Stimulated activated CD4-positive, alpha-beta T cell treated with anti-CD3 and anti-CD28 coated beads, TNF-alpha, amount 100 ng/mL, for 4 hours (primary cell): ENCODE measurements at places on chromosomes 12 and 14.

- DNase-seq = no peak
Observed at GRCh38 chr14:104694991-104695659, 5.7 kb downstream of the INF2 start.

- DNase-seq = no peak
Observed at GRCh38 chr12:132475304-132476037, 14.5 kb upstream of the FBRSL1 start.

- no peak for DNase-seq
Observed at GRCh38 chr14:98364961-98365360, 907.0 kb downstream of the BCL11B start.

DNA sequence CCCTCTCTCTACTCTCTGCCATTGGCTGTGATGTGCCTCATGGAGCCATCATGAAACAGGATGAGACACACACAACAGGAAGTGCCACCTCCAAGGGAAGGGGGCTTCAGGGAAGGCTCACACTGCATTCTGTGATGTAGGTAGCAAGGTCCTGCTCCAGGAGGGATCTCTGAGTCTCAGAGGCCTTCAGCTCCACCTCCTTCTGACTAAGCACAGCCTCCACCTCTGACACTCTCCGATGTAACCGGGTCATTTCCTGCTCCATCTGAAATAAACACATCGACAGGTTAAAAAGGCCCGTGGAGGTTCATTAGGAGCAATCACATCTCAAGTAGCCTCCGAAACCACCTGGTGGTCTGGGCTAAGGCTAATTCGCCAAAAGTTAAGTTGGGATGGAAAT lies 93.3 kb downstream of the CIT start:
- no peak for DNase-seq

GRCh38 chr12:52506858-52507715 lies 13.1 kb downstream of the KRT5 start:
- no peak for DNase-seq

- no peak for DNase-seq
Observed at GRCh38 chr14:46306267-46306666, 345.3 kb downstream of the RPL10L start.

DNA sequence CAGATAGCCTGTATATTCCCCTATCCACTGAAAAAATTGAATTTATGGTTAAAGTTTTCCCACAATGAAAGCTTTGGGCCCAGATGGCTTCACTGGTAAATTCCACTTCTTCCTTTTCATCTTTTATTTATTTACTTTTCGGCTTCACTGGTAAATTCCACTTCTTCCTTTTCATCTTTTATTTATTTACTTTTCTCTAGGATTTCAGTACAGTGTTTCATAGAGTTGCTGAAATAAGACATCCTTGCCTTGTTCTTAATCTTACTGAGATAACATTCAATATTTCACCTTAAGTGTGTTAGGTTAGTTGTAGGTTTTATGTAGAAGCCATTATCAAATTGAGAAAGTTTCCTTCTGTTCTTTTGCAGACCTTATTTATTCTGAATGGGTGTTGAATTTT lies 18.9 kb upstream of the KLRG1 start:
- no peak for DNase-seq

DNA sequence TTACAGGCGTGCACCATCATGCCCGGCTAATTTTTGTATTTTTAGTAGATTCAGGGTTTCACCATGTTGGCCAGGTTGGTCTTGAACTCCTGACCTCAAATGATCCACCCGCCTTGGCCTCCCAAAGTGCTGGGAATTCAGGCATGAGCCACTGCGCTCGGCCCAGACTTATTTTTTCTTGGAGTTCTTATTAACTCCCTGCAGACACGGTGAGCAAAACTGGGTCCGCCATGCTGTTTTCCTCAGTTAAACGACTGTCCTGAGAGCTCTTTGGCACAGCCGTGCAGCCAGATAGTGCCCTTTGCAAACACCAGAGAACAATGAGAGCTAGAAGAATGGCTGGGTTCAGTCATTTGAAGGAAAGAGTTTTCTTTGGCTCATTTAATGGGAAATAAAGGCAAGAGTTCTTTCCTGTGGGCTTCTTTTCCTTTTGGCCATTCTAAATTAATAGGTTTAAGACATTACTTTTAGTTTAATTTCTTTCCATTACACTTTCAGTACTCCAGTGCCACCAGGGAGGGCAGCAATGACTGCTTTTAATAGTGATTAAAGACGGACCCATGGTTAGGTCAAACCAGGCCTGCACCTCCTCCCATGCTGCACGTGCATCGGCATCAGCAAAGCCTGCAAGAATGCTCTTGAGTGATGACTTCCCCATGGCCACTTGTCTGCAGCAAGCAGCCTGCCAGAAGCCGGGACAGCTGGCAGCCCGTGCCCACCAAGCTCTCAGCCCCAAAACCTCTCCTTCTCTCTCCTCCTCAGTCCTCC lies 60.7 kb downstream of the VCPKMT start:
- no peak for DNase-seq

DNA sequence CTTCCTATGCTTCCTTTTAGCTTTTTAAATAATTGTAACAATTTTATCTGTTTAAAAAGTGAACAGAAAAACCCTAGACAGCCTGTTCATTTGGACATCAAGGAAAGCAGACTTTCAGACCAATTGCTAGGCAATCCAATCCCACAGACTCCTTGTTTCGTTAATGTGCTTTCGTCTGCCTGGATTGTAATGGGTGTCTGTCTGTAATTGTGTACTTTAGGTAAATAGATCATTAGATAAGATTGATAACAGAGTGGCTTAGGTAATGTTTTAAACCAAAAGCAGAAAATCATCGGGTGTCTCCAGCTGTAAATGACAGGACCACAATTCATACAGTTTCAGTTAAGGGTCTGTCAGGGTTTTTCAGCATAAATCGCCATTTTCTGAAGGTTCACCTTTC lies 19.6 kb downstream of the CCDC60 start:
- DNase-seq = no peak

DNA sequence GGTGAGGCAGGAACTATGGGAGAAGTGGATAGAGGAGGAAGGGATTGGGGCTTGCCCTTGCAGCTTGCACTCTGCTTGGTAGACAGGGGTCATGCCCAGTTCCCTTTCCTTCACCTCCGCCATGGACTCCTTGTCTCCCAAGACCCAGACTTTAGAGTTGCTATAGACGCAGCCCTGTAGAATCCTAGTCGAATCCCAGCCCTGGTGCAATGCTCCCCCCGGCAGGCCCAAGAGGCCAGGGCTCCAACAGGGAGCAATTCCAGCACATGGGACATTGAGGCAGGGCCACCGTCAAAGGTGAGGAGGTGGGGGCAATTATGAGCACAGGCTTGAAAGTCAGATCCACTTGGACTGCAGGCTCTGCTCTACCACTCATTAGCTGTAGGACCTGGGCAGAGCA lies 29.5 kb upstream of the BCDIN3D start:
- no peak for DNase-seq

DNA sequence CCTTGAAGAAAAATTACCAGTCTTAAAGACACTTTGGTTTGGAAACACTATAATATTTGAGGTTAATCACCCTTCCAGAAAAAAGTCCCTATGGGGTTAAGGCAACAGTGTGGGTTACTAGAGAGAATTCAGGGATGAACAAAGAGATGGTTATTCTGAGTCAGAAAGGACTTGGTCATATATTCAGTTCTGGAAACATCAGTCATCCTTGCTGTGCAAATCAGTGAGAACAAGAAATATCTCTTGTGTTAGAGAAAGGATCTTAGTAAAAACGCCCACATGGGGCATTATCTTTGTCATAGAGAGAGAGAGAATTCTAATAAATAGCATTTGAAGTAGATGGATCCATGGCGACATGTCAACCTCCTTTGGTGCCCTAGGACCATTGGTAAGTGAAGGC lies 59.4 kb upstream of the E2F7 start:
- no peak for DNase-seq

DNA sequence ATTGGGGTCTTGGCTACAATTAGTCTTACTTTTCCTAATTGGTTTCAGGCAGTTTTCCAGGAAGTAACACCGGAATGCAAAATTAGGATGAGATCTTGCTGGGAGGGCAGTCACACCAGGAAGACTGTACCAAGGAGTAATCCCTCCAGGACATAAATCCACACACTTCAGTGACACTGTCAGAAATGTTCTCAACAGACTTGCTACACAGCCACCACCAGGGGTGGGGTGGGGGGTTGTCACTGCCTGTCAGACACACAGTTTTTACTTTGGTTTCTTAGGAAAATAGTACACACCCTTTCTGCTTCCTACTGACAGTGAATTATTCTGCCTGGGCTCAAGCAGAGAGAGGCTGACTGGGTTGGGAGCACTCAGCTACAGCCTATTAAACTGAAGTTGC lies 102.9 kb upstream of the CCDC196 start:
- DNase-seq = no peak

GRCh38 chr14:54920052-54920451 lies 17.4 kb upstream of the GCH1 start:
- DNase-seq = no peak

DNA sequence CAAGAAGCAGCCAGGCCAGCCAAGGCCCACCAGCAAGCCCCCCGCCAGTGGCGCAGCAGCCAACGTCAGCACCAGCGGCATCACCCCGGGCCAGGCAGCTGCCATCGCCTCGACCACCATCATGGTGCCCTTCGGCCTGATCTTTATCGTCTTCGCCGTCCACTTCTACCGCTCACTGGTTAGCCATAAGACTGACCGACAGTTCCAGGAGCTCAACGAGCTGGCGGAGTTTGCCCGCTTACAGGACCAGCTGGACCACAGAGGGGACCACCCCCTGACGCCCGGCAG lies 15.0 kb downstream of the ORAI1 start:
- no peak for DNase-seq

DNA sequence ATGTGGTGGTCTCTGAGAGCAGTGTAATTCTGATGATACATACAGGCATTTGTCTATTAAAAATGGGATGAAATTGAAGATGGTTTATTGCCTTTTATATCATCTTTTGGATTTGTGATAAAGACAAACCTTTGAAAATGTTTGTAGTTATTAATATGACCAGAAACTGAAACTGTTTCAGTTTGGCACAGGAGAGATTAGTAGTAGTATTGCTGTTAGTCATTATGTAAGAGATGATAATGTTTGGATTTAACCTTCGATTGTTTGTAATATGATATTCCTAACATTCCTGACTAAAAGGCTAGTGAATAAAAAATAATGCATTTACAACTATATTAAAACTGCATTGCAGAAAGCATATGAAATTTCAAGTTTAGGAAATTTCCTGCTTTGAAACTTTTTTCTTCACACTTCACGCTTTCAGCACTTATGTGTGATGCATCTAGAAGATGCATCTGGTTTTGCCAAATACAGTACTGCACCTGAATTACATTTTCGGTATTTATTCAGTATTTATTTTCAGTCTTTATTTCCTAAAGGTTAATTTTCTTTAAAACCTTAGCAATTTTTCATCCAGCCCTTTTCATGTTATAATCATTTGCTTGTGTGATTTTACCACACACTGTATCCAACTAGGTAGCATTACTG lies 25.5 kb downstream of the ADIPOR2 start:
- no peak for DNase-seq

- DNase-seq = no peak
Observed at GRCh38 chr12:114025935-114026334, 59.8 kb upstream of the RBM19 start.

- DNase-seq = no peak
Observed at GRCh38 chr14:104226421-104227383, 88.3 kb downstream of the KIF26A start.

- no peak for DNase-seq
Observed at GRCh38 chr12:105832021-105832420, 306.7 kb downstream of the NUAK1 start.

DNA sequence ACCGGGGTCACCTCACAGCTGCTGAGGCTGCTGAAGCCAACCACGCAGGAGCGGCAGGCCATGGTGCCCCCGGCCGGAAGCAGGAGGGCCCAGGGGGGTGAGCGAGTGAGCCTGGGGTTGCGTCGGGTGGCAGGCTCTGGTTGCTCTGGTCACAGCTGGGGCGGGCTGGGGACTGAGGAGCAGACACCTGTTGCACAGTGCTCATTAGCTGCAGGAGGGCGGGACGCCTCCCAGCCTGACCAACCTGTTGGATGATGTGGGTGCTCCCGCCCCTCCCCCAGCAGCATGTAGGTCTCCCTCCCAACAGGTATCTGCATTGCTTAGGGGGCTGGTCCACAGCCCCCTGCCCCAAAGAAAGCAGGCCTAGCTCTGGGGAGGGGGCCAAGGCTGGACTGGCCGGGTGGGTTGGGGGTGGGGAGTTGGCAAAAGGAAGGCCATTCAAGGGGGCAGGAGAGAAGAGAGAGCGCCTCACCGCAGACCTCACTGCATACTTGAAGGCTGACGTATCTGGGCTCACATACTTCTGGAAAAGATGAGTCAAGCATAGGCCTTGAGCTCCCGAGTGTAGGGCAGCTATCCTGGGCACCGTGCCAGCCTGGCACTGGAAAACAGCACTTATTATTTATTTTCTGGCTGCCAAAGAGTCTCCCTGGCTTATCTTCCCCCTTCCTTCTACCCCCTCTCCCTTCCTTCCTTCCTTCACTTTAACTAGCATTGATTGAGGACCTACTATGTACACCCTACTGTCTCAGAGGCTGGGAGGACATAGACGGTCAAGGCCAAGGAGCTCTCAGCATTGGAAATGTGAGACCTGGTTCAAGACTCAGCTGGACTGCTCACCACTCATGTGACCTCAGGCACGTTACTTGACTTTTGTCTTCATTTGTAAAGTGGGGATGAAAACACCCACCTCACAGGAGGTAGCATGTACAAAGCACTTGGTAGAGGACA lies at the start of gene KRT80:
TSS of gene KRT80 (minus strand) at position 174 of the 951 bp plus-strand sequence. CDS start at position 62, 112 bp downstream.
- no peak for DNase-seq

DNA sequence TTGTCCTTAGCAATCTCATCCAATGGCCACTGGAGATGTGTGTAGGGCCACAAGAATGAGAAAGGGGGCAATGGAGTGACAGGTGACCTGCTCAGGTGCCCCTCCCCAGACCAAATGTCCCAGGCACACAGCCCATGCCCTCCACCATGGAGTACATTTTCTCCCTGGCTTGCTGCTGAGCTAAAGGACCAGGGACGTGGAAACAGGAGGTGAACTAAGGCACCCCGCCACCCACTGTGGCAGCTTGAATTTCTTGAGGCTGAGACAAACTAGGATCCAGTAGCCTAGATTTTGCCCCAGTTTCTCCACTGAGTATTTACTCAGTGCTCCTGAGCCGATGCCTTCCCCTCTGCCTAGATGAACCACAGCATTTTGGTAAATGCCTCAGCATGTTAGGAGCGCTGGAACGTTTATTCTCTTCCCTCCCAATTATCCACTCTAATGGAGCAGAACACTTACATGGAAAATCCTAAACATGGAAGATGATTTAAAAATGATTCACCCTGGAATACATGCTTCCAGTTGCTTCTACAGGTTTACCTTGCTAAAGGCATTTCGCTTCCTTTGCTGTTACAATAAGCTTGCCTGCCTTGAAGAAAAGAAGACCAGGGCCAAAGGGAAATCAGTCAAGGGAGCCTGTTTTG lies 198.0 kb downstream of the ZFP36L1 start:
- no peak for DNase-seq

- DNase-seq = no peak
Observed at GRCh38 chr12:70822412-70822811, 98.1 kb downstream of the PTPRR start.
